HFFc6 (cell line): ENCODE measurements at places on chromosomes 2 and 18.

DNA sequence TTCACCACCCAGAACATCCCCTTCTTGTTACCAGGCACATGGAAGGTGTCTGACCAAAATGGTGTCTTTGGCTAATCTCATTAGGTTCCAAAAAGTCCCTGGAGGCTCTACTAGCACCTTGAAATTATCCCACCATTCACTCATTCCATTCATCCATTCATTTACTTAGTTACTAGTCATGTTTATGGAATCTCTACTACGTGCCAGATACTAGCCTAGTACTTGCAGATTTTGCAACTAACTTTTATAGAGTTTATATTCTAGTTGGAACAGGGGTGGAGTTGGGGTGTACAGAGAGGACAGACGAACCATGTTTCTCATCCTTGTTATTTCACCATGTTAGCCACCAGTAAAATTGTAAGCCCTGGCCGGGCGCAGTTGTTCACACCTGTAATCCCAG lies 4.0 kb upstream of the NOP58 start:
- DNase-seq: peak; percentile 62

- DNase-seq: no peak
These were observed 1214.4 kb downstream of the LRP1B start for GRCh38 chr2:140916410-140916809.

DNA sequence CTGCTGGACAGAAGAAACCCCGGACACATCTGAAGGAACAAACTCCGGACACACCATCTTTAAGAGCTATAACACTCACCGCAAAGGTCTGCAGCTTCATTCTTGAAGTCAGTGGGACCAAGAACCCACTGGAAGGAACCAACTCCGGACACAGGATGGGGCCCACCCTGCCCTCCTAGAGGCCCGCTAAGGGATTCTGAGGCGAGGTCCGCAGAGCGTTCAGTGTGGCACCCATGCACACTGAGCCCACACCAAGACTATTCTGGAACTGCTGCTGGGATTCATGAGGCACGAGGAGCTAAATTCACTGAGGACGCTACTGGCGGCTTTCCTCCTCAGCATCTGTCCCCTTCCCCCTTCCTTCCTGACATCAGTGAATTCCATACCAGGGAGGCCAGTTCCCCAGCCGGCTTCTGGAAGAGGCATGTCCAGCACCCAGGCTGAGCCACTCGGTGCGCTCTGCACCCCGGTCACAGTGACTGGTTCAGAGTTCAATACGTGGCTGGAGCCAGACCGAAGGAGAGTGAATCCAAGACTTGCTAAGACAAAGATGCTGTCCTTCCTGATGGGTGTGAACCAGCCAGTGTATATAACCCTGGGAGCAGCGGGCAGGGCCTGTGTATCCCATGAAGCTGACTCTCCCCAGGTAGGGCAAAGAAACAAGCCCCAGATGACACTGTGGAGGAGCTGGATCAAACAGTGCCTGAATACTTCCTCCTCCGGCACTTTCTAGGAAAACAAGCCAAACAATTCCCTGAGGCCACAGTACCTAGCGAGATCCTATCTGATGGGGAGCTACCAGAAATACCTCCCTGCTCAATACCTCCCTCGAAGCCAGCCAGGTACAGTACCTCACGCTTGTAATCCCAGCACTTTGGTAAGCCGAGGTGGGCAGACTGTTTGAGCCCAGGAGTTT lies 11.1 kb downstream of the HDAC4 start:
- no peak for DNase-seq

DNA sequence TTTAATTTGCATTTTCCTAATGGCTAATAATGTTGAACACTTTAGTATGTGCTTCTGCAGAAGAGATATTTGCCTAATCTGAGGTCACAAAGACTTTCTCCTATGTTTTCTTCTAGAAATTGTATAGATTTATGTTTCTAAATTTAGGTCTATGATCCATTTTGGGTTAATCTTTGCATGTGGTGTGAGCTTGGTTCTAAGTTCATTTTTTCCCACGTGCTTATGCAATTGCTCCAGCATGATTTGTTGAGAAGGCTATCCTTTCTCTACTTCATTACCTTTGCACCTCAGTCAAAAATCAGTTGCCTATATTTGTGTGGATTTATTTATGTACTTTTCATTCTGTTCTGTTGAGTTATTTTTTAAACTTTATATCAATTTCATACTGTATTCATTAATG lies 15.0 kb upstream of the RNF103 start:
- no peak for DNase-seq

- no peak for DNase-seq
These were observed 836 bp downstream of the STK11IP start for GRCh38 chr2:219598308-219599078.

GRCh38 chr2:227134591-227134990 lies 29.4 kb downstream of the COL4A4 start:
- no peak for DNase-seq

GRCh38 chr2:164523726-164524125 lies 97.6 kb downstream of the GRB14 start:
- DNase-seq: no peak

- no peak for DNase-seq
These were observed 964 bp upstream of the ST3GAL5 start for GRCh38 chr2:85889627-85890281.

DNA sequence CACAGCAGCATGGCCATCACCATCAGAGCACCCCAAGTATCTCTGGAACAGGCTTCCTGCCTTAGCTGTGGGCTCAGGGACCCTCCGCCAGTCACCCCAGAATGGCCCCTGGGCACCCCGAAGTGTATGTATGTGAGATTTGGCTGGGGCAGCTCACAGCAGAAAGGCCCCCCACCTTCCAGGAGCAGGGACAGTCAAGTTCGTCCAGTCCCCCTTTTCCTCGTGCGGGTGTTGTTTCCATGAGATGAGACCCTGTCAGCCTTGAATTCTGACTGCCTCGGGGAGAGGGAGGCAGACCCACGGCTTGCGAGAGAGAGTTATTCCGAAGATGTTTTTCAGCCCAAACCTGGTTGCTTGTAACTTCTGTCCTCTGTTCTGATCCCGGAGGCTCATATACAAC lies 290.9 kb upstream of the HDAC4 start:
- no peak for DNase-seq

GRCh38 chr18:6781142-6781714 lies 51.7 kb downstream of the ARHGAP28 start:
- no peak for DNase-seq

DNA sequence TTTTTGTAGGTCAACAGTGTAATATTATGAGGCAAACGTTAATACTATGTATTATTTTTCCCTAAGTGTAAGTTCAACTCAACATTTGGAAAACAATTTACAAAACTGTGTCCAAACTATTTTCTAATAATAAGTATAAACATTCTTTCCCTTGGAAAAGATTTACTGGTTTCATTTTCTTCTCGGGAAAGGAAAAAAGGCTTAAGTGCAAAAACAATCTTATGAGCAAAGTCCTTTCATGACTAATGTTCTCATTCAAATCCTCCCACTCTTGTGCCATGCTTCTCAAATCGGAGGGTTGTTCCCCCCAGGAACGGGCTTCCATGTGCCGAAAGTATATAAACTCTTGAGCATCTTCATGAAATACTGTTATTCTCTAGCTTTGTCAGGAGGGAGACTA lies 19.8 kb upstream of the L3MBTL4 start:
- no peak for DNase-seq

DNA sequence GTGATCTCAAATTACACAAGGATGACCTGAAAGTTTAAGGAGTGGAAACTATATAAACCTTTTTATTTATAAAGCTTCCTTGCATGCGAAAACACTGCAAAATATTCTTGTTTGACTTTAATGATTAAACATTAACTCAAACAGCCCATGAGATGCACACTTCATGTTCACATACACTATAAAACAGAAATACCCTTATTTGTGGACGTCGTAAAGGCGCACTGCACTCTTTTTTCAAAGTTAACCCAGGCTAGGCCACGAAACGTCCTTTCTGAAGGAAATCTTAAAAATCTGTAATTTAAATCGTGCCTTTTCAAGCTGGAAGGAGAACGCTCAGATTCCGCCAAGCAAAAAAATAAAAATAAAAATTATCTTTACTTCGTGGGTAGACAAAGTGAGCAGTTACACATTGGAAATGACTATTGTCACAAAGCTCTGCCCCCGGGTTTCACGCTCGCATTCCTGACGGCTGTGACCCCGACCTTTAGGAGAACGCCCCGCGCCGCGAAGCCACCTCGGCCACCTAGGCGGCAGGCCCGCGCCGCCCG lies 728 bp downstream of the FAM168B start:
- DNase-seq: no peak

DNA sequence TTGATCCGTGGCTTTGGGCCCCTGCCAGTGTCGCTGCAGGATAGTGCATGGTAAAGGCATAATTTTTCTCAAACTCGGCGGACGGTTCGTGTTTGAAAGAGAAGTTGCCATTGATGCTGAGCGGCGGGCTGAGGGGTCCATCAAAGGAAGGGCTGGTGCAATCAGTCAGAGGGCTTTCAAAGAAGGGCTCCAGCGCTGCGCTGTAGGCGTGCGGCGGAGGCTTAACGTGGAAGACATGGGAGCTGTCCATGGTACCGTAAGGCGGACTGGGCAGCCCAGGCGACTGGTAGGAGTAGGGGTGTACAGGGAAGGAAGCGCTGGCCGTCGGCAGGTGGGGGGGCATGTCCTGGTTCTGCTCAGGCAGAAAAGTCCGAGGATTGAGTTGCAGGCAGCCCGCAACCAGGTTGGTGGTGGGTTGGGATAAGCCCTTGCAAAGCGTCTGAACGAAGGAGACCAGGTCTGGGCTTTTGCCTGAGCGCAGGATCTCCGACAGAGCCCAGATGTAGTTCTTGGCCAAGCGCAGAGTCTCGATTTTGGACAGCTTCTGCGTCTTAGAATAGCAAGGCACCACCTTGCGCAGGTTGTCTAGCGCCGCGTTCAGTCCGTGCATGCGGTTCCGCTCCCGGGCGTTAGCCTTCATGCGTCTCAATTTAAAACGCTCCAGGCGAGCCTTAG lies 2.3 kb downstream of the NEUROD1 start:
- DNase-seq: no peak

DNA sequence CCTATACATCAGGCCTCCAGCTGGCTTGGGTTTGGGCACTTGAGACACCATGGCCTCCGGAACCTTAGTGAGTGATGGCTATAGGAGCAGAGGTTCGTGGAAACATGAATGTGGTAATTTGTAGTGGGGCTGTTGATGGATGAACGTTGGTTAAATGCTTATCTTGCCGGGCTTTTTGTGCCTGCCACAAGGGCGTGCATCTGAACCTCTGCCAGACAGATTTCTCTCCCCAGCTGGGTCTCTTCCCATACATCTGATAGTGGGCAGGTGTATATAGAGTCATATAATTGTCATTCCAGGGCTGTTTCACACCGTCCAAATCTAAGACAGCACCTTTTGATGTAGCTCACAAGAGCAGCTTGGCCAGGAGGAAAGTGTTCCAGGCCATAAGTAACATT lies 14.7 kb downstream of the LAMA3 start:
- no peak for DNase-seq

DNA sequence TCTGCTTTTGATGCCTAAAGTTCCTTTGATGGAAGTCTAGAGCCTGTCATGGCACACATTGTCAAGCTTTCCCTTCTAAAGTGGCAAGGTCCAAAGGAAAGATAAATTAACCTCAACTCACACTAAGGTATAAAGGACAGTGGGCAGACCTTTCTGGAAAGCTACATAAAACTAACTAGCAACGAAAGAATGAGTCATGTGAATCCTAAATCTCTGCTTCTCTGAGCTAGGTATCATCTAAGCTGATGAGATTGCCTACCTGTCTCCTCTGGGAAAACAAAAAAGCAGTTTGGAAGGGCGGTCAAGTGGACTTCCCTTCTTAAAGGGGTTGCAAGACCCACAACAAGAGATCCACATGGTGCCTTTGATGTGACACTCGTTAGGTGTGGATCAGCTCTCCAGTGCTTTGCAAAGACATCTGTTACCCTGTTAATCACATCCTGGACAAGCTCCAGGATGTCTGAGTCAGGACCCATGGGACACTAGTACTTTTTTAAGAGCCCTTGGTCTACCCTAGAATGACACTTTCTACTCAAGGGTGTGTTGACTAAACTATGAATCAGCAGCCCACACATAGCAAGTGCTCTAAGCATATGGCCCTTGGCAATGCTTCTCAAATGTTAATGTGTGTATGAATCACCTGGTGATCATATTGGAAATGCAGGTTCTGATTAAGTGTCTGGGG lies 173.5 kb downstream of the ALK start:
- peak; percentile 94 for DNase-seq

DNA sequence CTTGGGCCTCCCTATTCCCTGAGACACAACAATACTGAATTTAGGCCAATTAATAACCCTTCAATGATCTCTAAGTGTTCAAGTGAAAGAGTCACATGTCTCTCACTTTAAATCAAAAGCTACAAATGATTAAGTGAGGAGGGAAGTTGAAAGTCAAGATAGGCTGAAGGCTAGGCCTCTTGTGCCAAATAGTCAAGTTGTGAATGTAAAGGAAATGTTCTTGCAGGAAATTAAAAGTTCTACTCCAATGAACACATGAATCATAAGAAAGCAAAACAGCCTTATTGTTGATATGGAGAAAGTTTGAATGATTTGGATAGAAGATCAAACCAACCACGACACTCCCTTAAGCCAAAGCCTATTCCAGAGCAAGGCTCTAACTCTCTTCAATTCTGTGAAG lies 286.9 kb downstream of the MEIS1 start:
- no peak for DNase-seq

- no peak for DNase-seq
These were observed 22.5 kb downstream of the UBR3 start for GRCh38 chr2:169849710-169850109.

GRCh38 chr2:16058256-16058655 lies 117.9 kb downstream of the MYCN start:
- DNase-seq: no peak

GRCh38 chr2:12361506-12361905 lies 355.2 kb upstream of the TRIB2 start:
- DNase-seq: no peak

GRCh38 chr2:119212139-119212800 lies 11.4 kb upstream of the STEAP3 start:
- no peak for DNase-seq
